Posterior cingulate gyrus (tissue), 11 donors: ENCODE measurements at places on chromosomes 2 and 18.

- DNase-seq, result peak; percentile 7
These were observed 70.6 kb upstream of the RAB6C start for GRCh38 chr2:129908721-129909373.

DNA sequence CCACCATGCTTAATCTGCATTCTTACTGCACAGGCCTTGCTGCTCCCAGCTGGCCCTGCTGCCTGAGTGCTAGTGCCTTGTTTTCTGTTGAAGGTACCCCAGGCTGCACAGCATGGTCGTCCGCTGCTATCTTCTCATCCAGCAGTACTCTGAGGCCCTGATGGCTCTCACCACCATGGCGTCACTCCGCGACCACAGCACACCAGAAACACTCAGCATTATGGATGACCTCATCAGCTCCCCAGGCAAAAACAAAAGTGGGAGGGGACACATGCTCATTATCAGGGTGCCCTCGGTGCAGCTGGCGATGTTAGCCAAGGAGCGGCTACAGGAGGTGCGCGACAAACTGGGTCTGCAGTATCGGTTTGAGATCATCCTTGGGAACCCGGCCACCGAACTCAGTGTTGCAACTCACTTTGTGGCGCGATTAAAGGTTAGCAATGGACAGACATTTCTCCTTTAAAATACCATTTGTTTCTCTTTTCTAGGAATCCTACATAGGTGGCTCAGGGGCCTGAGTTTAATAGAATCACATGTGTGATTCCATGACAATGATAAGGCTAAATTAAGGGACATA is 110.5 kb downstream of the ESCO1 start:
- no peak for DNase-seq

DNA sequence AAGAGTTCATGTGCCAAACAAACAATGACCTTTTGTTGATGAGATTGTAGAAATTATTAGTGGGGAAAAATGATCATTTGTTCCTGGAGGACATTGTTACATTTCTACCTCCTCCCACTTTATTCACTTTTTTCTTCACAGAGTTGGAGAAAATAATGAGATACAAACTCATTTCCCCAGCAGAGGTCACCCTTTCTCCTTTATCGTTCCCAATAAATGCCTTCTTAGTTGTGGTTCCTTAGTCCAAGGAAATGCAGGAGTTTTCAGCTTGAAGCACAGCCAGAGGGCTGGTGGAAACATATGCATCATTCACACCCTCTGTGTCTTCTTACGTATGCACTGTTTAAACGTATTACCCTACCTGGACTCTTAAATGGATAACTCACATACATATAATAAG is 108.8 kb downstream of the SLC4A3 start:
- DNase-seq, result no peak

DNA sequence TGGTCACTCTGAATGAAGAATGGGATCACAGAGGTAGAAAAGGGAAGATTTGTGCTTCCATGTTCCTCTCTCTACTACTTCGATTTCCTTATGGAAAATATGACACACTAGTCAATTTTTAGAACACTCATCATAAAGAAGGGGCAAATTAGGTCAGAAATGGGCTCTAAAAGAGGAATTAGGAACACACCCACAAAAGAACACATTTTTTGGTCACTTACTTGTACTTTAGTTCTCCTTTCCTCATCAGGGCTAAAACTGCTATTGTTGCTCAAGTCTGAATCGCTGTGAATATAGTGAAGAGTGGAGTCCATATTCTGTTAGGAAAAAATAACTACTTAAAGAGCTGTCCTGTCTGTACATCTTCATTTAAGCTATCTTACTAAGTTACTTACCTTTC is 52.6 kb downstream of the PPP4R1 start:
- no peak for DNase-seq

DNA sequence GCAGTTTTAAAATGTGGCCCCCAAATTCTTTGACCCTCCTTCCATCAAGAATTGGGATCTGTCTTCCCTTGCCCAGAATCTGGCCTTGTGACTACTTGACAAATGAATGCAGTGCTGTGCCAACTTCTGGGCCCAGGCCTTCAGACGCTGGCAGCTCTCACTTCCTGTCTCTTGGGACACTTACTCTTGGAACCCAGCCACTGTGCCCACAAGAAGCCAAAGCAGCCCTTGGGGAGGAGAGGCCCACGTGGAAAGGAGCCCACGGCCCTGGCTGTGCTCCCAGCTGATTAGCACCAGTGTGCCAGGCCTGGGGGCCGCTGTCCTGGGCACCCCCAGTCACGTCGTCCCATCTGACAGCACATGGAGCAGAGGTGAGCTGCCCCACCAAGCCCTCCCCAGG is 56.6 kb downstream of the RPL37A start:
- peak; percentile 52 for DNase-seq

DNA sequence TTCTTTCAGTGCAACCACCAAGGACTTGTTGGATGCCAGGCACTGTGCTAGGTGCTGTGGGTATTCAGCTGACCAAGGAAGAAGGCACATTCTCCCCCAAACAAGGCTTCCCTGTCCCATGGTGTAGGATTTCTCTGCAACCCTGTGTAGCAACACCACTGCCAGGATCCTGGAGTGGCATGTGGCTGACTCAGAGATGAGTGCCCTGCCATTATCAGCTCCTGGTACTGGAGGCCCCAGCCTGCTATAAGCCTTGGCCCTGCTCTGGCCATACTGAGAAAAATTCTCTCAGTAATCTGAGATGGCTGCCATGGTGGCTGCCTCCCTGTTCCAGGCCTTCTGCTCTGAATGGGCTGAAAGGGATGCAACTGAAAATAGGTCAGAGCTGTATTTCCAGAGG is 4.3 kb downstream of the SMYD5 start:
- DNase-seq, result no peak

GRCh38 chr2:126803434-126803775 is 95.3 kb upstream of the TEX51 start:
- no peak for DNase-seq

DNA sequence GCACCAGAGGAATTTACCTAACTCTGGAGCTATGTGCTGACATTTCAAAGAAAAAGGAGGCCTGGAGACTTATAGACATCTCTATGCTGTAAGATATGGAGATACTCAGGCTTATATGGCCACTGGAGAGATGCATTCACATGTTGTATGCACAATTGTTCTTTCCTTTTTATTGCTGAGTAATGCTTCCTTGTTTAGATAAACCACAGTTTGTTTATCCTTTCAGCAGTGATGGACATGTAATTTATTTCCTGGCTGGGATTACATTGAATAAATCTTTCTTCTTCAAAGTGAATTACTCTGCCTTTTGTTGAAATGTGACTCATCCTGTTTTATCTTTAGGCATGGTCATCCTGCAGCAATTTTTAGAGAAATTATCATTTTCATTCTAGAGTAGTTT is 716.7 kb upstream of the GCFC2 start:
- no peak for DNase-seq

- DNase-seq, result no peak
These were observed 221.5 kb upstream of the SLC35G4 start for GRCh38 chr18:11387880-11388279.

GRCh38 chr2:196530910-196531309 is 108.6 kb upstream of the CCDC150 start:
- no peak for DNase-seq

DNA sequence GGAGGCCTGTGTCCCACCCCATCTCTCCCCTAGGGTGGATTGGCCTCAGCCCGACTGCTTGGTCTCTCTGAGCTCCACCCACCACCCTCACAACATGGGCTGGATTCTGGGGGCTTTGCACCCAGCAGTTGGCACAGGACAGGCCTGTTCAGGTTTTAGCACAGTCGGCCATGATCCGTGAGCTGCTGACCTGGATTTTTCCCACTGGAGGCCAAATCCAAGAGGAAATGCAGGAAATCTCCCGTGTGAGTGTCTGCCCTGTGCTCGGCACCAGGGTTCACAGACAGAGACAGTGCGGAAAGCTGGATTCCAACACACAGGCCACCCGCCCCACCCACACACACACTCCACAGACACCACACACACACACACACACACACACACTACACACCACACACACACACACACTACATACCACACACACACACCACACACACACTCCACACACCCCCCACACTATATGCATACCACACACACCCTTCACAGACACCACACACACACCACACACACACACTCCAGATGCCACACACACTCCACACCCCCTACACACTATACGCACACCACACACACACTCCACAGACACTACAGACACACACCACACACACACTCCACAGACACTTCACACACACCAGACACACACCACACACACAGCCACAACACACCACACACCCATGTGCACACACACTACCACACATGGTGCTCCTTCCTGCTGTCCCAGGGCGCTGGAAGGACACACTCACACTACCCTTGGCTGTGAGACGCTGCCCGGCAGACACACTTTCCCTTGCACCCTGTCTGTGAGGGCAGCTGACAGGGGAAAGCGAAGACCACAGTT is 14.1 kb downstream of the MBP start:
- DNase-seq, result no peak

DNA sequence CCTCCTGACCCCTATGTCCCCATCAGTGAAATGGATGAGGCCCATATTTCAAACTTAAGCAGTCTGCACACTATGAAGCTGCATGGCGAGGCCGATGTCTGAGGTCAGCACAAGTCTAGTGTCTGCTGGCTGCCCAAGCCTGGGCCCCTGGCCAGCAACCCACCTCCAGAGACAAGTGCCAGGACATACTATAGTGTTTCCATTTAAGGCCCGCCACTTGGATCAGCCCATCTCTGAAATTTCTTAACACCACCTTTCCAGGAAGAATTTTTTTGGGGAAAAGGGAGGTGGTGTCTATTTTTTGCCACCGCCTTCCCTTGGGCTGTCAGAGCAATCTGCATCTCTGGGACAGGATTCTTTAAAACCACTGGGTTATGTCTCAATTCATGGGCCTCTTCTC is 1.8 kb downstream of the ACVR1 start:
- no peak for DNase-seq

DNA sequence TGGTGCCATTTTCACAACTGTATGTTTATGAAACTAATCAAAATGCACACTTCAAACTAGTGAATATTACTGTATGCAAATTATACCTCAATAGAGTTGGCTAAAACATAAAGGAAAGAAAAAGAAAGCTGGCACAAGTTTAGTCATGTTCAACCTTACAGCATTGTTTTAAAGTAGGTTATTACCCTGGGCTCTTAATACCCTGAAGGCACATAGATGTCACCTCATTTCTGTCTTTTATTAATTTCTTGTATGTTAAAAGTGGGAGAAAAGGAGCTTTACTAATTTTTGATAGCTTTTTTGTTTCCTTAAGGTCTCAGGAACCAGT is 32.7 kb downstream of the TMEM131 start:
- no peak for DNase-seq

GRCh38 chr2:158817588-158817987 is 22.5 kb downstream of the DAPL1 start:
- DNase-seq, result no peak

GRCh38 chr2:148922776-148923475 is 47.9 kb downstream of the KIF5C start:
- no peak for DNase-seq

- DNase-seq, result no peak
These were observed 1.5 kb downstream of the MMADHC start for GRCh38 chr2:149586063-149586462.

DNA sequence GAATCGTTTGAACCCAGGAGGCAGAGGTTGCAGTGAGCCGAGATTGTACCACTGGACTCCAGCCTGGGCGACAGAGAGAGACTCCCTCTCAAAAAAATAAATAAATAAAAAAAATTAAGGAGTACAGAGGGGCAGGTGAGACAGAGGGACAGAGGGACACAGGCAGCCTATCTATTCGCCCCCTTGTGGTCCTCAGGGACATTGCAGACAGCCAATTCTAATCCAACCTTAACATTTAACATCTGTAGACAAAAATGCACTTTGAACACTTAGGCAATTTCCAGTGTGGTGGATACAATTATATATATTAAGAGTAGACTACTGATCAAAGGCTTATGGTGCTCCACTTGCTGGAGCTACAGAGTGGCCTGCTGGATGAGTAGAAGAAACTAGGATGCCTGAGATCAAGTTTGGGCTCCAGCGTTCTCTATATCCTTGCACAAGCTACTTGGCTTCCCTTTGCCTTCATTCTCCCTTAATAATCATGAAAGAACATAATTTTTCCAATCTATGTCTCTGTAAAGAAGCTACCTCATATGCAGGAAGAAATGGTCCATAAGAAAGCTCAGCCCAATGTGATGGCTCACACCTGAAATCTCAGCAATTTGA is 8.2 kb upstream of the SMARCAL1 start:
- DNase-seq, result peak; percentile 49

- DNase-seq, result no peak
These were observed 42.4 kb downstream of the TCF7L1 start for GRCh38 chr2:85175369-85176299.

GRCh38 chr18:21700528-21701075 is 4.0 kb downstream of the ABHD3 start:
- no peak for DNase-seq
